ENCODE measurements at places on chromosomes 1 and 21.

DNA sequence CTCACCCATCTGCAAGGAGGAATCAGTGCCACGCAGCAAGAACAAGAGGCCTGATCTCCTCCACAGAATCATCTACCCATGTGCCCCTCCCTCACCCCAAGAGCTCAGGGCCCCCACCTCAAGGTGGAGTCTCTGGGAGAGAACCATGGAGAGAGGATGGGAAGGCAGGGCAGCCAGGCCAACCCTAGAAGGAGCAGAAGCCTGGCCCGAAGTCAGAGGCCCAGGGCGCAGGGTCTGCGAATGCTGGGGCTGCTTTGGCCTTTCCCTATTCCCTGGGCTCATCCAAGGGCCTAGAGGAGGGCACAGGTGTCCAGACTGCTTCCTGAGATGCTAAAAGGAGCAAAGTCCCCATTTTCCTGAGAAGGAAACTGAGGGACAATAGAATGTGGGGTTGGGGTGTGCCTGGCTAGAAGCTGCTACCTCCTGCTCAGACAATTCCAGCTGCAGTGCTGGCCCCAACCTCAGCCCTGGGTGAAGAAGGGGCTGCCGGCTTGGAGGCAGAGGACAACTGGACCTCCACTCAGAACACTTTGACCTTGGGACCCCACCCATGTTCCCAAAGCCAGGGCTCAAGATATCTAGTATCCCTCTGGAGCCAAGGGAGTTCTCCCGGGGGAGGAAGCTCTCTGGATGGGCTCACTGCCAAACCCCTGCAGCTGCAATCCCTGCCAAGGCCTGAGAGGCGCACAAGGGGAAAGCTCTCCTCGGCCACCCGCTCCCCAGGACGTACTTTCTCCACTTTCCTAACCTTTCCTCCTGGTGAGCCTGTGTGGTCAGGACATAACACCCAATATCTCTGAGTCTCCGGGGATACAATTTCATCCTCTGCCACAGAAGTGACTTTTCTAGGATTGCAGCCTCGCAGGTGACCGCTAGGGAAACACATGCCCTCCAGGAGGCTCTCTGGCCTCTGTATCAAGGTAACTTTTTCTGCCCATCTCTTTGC is 16.6 kb upstream of the LEMD1 start:
- peaks cover 55% of the 10 kb centered on the region for H3K4me1 ChIP-seq
- H3K36me3 ChIP-seq, result no peaks in the 10 kb centered on the region
- H3K4me3 ChIP-seq, result no peak overlapping the region
- DNase-seq, result no peak
- no peak overlapping the region for H3K27ac ChIP-seq

GRCh38 chr21:44846224-44846484 is 27.3 kb downstream of the PTTG1IP start:
- no peak overlapping the region for H3K27ac ChIP-seq
- H3K36me3 ChIP-seq, result peaks cover 28% of the 10 kb centered on the region
- H3K4me3 ChIP-seq, result peak overlapping the region; percentile 48
- DNase-seq, result no peak
- peaks cover 21% of the 10 kb centered on the region for H3K4me1 ChIP-seq
- no peaks in the 10 kb centered on the region for H3K27me3 ChIP-seq

DNA sequence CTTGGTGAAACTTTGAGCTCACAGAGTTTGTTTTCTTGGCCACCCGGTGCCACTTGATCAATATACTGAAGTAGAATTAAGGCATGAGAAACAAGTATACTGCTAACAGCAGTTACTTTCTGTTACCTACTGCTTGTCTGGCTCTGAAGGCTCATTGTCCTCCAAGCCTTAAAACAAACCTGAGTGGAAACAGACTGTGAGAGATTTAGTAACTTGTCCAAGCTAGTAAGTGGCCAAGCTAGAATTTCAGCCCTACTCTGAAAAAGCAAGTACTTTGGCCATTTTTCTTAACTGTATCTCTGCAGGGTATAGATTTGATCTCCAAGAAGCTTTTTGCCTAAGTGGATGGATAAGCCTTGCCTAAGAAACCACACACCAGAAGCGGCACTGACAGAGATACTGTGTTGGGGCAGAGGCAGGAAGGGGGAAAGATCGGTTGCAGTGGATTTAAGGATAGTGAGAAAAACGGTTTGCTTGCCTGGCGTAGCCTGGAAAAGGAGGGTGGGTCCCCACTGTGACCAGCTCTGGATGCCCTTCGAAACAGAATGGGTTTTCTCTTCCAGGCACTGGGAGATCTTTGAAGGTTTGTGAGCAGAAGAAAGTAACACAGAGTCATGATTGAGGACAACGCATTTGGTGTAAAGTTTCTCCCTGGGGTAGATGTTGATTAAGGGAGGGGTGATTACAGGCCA is 2.1 kb upstream of the MACO1 start:
- no peak for DNase-seq
- H3K36me3 ChIP-seq, result no peaks in the 10 kb centered on the region
- no peak overlapping the region for H3K27ac ChIP-seq
- H3K27me3 ChIP-seq, result no peaks in the 10 kb centered on the region
- H3K4me3 ChIP-seq, result no peak overlapping the region

- peaks cover 26% of the 10 kb centered on the region for H3K4me1 ChIP-seq
- no peaks in the 10 kb centered on the region for H3K27me3 ChIP-seq
- no peak overlapping the region for H3K4me3 ChIP-seq
- DNase-seq, result no peak
- no peaks in the 10 kb centered on the region for H3K36me3 ChIP-seq
Observed at GRCh38 chr1:84377480-84378095, 20.7 kb upstream of the DNASE2B start.

GRCh38 chr1:93569489-93569888 is 112.1 kb downstream of the BCAR3 start:
- no peak for DNase-seq
- no peak overlapping the region for H3K27ac ChIP-seq
- peaks cover 17% of the 10 kb centered on the region for H3K4me1 ChIP-seq
- H3K27me3 ChIP-seq, result no peaks in the 10 kb centered on the region
- no peak overlapping the region for H3K4me3 ChIP-seq

DNA sequence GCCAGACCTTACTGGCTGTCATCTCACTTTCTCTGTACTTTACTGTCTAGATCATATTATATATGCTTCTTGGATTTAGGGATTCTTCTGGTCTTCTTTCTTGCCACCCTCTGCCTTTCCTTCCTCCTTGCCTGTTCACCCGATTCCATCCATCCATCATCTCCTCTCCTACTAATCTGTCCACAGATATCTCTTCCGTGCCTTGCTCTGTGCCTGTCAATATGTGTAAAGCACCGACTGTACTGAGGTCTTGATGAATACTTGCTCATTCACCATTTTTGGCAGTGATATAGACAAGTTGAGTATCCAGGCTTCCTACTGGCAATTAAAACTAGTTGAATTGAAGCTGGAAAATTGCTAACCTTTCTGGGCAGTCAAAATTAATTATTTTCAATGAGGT is 8.1 kb downstream of the FMN2 start:
- no peaks in the 10 kb centered on the region for H3K36me3 ChIP-seq
- no peak overlapping the region for H3K4me3 ChIP-seq
- peak; percentile 55 for DNase-seq
- no peaks in the 10 kb centered on the region for H3K4me1 ChIP-seq

DNA sequence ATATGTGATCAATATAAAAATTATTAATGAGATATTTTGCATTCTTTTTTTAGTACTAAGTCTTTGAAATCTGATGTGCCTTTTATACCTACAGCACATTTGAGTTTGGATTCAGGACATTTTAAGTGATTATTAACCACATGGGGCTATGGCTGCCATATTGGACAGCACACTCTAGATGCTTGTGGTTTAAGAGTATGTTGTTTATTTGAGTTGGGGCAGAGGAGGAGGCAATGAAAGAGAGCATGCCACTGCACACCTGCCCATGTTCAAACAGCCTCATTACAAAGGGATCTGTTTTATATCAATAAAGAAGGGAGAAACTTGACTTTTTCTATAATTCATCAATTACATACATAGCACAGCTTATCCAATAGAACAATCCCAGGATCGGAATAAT is 99.4 kb upstream of the EDEM3 start:
- H3K36me3 ChIP-seq, result peaks cover 3% of the 10 kb centered on the region
- DNase-seq, result no peak
- no peak overlapping the region for H3K27ac ChIP-seq
- H3K4me1 ChIP-seq, result peaks cover 23% of the 10 kb centered on the region

DNA sequence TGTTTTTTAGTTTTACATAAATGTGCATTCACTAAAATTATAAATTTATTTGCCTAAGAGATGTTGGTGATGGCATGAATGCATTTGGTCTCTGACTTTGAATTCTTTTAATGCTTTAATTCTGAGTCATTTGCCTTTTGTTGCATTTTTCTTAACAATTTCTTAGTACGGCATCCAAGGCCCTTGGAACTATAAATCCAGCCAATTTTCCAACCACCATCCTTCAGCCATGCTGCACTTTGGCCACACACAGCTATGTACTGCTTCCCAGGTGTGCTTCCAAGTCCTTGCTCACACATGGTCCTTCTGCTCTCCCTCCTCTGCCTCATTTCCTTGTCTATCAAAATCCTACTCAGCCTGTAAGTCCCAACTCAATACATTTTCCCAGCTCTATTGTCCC is 161.0 kb downstream of the DHRS3 start:
- no peak overlapping the region for H3K4me3 ChIP-seq
- peaks cover 100% of the 10 kb centered on the region for H3K4me1 ChIP-seq
- no peaks in the 10 kb centered on the region for H3K36me3 ChIP-seq
- H3K27me3 ChIP-seq, result no peaks in the 10 kb centered on the region
- no peak for DNase-seq

- no peaks in the 10 kb centered on the region for H3K4me1 ChIP-seq
- no peaks in the 10 kb centered on the region for H3K36me3 ChIP-seq
- no peak within 1 kb of the TSS for H3K27ac ChIP-seq
- DNase-seq, result no peak
Observed at GRCh38 chr21:14545906-14546480, at the start of gene SAMSN1. Gene SAMSN1, minus strand, starts transcription at chr21:14546315. Its CDS starts 54 bp downstream, at chr21:14546261.

- H3K4me3 ChIP-seq, result peak overlapping the region; percentile 50
- H3K36me3 ChIP-seq, result peaks cover 38% of the 10 kb centered on the region
- no peak for DNase-seq
- peaks cover 59% of the 10 kb centered on the region for H3K27me3 ChIP-seq
- H3K27ac ChIP-seq, result peak overlapping the region; percentile 58
Observed at GRCh38 chr1:942864-943533, 16.1 kb downstream of the NOC2L start.
